Astrocyte of the spinal cord (primary cell): ENCODE measurements at places on chromosomes 5 and 9.
A peak's percentile ranks its signal among the peaks of the same experiment; 100 is the strongest.

DNA sequence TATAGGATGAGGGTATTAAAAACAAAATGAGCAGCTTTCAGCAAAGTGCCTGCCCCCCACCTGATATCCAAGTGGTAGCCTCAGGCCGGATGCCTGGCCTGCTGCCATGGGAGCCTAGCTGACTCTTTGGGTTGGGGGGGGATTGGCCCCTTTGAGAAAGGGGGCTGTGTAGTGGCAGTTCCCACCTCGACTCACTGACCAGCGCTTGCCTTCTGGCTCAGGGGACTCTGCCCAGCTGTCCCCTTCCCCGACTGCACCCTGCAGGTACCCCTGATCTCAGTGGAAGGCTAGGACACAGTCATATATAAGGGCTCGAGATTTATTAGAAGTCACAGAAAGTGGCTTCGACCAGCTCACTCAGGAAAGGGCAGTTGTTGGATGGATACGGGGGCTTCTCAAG is 1.5 kb upstream of the NEUROG1 start:
- DNase-seq, result no peak

- peak; percentile 91 for DNase-seq
Measured at GRCh38 chr5:168317521-168318147, 26.2 kb downstream of the WWC1 start.

- no peak for DNase-seq
Measured at GRCh38 chr5:83590966-83591365, 119.4 kb downstream of the VCAN start.

DNA sequence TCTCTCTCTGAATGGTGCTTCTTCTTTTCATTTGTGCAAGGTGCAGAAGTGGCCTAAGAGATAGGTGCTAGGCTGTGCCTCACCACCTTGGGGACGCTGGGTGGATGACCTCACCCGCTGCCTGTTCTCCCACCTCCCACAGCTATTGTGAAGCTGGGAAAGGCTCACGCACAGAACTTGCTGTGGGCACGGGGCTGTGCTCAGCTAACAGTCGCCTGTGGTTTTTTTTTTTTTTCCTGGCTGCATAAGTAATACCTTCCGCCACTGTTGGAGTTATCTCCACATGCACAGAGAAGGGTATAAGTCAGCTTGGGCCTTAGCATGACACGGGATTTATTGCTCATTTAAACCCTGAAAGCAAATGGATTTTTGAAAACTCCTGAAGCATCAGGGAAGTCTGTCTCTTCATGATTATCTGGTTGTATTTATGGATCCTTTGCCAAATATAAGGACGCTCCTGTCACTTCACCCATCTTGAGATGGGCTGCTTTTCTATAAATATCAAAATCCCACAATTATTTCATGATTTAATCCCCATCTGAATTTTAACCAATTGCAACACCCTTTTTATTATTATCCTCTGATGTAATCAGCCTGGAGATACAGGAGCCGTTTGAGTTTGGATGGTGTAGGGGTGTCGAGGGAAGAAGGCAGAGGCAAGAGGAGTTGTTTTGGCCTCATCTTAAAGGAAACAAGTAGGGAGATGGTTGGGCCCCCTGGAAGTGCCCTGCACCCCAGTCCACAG is 9.0 kb downstream of the DBH start:
- DNase-seq, result no peak

DNA sequence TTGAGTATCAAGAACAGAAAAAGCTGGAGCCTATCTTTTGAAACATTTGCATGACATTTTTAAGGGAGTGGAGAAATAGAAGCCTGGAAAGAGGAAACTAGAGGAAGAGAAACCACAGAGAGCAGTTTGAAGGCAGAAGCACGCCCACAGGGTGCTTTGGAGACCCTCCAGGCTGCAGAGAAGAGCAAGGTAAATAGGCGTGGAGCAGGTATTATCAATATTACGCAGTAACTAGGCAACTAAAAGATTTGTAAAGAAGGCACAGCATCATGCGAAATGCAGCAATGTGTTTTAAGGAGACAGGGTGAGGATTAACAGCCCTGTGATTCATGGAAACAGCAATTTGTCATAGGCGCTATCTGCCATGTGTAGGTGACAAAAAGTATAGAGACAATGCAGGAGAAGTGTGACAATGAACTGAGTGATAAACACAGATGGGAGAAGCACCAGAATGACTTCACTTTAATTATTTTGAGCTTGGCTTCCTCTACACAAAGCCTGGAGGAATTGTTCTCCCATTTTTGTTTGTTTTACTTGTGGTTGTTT is 281.2 kb downstream of the BRINP1 start:
- no peak for DNase-seq

DNA sequence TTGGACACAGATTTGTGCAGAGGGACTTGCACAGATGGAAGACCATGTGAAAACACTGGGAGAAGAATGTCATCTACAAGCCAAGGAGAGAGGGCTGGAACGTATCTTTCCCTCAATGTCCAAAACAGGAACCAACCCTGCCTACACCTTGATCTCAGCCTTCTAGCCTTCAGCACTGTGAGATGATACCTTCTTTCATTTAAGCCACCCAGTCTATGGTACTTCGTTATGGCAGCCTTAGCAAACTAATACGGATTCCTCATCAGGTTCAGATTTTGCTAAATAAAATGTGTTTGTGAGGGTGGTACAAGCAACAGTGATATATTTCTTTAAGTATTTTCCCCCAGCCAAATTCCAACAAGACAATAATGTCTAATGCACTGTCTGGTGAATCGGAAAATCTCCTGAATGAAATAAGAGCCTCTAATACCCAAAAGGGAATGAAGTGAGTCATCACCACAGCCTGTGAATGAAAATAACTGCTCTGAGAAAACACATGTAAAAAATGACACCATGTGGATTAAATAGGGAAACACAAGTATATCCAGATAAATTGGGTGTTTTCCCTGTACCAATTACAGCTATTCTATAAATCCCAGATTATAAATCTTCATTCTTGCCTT is 182.8 kb upstream of the TARS1 start:
- DNase-seq, result peak; percentile 91

- no peak for DNase-seq
Measured at GRCh38 chr5:113181409-113181808, 204.8 kb downstream of the DCP2 start.

DNA sequence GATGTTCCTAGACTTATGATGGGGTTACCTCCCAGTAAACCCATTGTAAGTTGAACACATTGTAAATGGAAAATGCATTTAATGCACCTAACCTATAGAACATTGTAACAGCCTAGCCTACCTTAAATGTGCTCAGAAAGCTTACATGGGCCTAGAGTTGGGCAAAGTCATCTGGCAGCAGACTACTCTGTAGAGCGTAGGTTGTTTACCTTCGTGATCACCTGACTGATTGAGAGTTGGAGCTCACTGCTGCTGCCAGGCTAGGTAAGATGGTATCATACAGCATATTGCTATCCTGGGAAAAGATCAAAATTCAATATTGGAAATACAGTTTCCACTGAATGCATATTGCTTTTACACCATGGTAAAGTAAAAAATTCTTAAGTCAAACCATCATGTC is 95.4 kb downstream of the HTR4 start:
- no peak for DNase-seq

DNA sequence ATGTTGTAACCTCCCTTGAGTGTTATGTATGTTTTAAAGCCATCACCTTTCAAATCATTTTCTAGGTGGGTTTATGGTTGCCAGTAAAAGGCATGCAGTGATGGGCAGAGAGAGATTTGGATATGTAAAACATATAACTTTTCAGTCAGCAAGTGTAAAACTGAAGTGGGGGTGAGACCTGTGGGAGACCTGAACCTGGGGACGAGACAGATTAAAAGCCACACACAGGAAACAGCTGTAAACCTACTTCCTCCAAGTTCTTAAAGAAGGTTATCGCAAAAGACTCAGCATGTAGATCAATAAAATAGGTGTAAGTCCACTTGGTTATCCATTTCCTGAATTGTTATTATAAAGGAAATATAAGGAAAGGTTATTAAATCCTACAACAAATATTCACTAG is 76.6 kb downstream of the YIPF5 start:
- no peak for DNase-seq

DNA sequence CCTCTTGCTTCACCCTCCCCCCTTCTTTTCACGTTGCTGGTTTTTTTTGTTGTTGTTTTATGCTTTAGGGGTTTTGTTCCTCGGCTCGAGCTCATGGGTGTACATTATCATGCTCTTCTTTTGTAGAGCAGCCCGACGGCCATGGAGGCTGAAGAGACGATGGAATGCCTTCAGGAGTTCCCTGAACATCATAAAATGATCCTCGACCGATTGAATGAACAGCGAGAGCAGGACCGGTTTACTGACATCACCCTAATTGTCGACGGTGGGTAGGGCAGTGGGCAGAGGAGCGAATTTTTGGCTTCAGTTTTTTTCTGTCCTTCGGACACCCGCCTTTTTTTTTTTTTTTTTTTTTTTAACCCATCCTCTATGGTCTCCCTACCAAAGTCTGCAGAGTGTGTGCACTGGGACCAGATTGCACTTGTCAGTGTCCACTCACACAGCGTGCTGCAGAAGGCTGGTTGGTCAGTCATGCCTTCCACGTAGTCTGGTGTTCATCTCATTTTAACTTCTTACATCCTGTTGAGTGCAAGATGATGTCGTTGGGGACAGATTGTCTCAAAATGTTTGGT is 1.3 kb downstream of the ZNF131 start:
- DNase-seq, result peak; percentile 55

DNA sequence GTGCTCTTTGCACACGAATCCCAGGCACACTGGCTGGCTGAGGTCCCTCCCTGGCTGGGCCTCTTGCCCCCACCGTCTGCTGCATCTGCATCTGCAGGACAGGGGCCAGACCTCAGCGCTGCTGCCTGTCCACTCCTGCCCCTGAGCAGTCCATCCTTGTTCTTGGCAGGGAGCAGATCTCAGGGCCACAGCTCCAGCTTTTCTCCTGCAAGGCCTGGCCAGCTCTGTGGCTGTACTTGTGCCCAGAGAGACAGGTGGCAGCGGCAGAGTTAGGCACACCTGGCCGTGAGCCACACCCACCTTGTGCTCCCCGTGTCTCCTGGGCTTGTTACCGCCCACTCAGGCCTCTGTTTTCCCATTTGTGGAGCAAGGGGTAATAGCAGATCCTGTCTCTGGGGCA is 13.9 kb downstream of the NEK6 start:
- no peak for DNase-seq

DNA sequence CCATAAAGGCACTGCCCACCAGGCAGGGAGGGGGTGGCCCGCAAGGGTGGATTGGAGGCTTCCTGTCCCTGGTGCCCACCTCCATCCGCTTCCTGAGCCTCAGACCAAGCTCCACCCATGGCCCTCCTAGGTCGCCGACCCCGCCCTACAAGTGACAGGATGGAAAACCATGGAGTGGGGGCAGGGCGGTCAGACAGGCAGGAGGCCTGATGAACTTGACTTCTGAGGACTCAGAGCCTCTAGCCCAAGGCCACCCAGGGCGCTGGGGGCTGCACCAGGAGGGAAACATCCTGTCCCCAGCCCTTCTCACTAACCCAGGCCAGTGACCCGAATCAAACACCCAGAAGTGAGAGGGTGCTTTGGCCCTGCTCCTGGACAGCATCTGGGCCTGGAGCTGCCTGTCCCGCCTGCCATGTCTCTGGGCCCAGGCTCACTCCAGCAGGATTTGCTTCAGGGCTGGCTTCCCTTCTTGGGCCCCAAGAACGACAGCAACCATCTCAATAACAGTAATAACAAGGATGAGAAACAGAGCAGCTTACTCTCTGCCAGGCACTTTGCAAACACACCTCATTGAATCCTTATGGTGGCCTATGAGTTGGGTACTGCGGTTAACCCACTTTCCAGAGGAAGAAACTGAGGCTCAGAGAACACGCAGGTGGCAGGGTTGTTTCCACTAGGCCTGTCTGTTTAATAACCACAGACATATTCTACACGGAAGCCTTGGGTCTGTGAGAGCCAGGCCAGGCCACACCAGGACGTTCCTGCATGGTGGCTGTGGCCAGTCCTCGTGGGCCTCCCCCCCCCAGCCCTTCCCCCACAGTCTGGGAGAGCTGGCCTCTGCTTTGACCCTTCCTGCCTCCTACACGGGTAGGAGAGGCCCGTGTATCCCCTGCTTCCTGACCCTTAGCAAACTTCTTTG is 4.4 kb upstream of the ST6GALNAC6 start:
- no peak for DNase-seq

GRCh38 chr5:172683645-172684471 is 42.8 kb downstream of the NEURL1B start:
- no peak for DNase-seq

GRCh38 chr9:8071445-8071798 is 271.8 kb upstream of the DMAC1 start:
- DNase-seq, result no peak

GRCh38 chr5:109309326-109310063 is 100.3 kb downstream of the PJA2 start:
- DNase-seq, result no peak

DNA sequence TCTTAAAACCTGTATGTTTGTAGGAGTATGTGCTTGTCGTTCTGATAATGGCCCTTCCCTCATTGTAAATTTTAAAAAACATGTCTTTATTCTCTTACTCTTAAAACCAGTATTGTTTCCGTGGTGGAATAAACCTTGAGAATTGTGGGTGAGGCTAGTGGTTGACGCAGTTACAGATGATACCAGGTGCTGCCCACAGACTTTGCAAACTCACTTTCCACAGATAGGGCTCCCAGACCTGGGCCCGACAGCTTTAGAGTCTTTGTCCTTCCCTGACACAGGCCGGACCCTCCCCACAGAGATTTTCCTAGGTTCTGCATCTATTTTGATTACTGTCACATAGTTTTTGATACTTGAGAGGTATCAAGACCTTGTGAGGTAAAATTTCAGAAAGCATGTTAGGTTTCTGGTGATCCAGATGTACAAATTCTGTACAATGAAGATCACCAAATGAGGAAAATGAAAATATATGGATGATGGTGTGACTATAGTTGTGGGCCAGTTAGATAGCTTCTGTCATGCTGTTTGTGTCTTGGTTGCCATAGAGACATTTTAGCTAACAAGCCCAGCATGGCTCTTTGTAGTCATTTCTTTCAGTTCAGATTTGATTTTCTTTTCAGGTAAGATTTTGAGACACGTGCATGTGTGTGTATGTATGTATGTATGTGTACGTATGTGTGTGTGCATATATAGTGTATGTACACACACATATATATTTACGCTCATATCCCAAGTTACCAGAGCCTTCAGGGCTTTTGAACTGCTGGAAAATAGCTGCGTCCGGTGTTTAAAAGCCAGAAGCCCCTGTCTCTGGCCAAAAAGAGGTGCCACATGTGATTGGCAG is 33.8 kb downstream of the DMRT1 start:
- no peak for DNase-seq

- DNase-seq, result peak; percentile 49
Measured at GRCh38 chr9:99162759-99163364, 57.9 kb downstream of the TGFBR1 start.

GRCh38 chr5:110852053-110852452 is 113.2 kb downstream of the SLC25A46 start:
- no peak for DNase-seq

DNA sequence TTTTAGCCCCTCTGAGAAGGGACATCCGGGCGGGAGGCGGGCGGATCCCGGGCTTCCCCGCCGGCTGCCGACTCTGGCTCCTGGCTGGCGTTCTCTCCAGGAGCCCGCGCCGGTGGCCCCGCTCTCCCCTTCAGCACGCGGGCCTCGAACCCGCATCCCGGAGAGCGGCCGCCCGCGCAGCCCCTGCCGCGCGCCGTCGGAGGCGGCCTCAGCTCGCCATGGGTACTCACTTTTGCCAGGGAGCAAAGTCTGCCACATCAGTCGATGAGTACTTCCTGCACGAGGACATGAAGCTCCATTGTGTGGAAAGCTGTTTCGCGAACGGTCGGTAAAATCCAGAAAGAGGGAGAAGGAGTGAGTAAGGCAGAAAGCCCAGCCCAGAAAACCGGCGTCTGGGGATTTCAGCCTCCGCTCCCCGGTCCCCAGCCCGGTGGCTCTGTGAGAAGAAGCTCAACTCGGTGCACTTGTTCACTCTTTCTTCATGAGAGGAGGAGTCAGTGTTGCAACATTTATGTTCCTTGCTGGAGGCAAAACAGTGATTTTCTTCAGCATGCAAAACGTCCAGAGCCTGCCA is at the start of gene PRLR:
PRLR (minus strand) TSS at position 450 of the 574 bp plus-strand sequence. CDS start 140,867 bp downstream, outside the sequence.
- peak; percentile 13 for DNase-seq
